Activated CD4-positive, alpha-beta memory T cell treated with anti-CD3 and anti-CD28 coated beads for 36 hours (primary cell): ENCODE measurements at places on chromosomes 3 and 15. TPM values are rescaled to one million over a fixed set of nuclear protein-coding genes. Genes with fewer than 3 reads are reported as not detected.

DNA sequence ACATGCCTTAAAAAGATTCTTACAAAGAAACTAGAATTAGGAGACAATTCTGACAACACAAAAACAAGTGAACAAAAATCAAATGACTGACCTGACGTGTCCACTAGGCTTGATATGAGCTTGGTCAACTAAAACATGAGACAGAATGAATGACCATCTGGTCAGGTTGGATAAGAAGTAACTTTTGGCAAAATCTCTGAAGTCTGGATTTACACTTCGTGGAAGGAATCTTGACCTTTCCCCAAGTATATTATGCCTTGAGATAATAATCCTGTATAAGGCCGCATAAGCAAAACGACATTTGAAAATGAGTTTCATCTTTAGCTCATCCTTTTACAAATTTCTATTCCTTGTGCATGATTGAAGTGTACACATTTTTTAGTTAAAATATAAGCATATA, 1.1 kb upstream of the TF start:
- peaks cover 8% of the 10 kb centered on the region for H3K4me1 ChIP-seq
- peaks cover 38% of the 10 kb centered on the region for H3K27me3 ChIP-seq
- H3K27ac ChIP-seq, result no peak overlapping the region
- DNase-seq, result no peak
- no peaks in the 10 kb centered on the region for H3K36me3 ChIP-seq

DNA sequence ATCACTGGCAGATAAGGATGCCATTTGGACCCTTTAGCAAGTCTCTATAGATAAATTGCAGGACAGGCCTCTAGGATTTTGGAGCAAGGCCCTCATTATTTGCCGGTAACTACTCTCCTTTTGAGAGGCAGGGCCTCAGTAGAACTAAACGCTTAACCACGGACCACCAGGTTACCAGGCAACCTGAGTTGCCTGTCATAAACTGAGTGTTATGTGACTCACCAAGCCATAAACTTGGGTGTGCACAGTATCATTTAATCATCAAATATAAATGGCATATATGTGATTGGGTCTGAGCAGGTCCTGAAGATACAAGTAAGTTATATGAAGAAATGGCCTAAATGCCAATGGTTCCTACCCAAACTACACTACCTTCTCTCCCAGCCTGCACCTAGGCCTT, 93.2 kb downstream of the BCHE start:
- H3K36me3 ChIP-seq, result no peaks in the 10 kb centered on the region
- no peak overlapping the region for H3K27ac ChIP-seq
- DNase-seq, result no peak

DNA sequence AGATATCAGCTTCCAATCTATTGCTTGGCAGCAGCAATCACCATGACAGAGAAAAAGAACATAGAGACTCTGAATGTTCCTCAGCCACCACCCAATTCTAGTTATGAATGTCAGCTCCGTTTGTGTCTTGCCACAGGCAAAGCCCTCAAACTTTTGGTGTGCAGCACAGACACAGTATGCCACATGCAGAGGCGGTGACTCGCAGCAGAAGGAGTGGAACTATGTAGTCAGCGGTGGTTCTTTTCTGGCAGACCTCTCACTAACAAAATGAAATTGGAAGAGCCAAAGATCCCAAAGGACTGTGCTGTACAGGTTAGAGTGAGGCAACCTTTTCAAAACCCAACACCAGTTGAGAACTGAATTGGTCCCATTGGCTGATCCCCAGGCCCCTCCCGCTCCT, 220.9 kb downstream of the SLC9A9 start:
- H3K27ac ChIP-seq, result no peak overlapping the region
- H3K27me3 ChIP-seq, result no peaks in the 10 kb centered on the region
- H3K36me3 ChIP-seq, result peaks cover 7% of the 10 kb centered on the region
- peak; percentile 60 for DNase-seq
- no peaks in the 10 kb centered on the region for H3K4me1 ChIP-seq

DNA sequence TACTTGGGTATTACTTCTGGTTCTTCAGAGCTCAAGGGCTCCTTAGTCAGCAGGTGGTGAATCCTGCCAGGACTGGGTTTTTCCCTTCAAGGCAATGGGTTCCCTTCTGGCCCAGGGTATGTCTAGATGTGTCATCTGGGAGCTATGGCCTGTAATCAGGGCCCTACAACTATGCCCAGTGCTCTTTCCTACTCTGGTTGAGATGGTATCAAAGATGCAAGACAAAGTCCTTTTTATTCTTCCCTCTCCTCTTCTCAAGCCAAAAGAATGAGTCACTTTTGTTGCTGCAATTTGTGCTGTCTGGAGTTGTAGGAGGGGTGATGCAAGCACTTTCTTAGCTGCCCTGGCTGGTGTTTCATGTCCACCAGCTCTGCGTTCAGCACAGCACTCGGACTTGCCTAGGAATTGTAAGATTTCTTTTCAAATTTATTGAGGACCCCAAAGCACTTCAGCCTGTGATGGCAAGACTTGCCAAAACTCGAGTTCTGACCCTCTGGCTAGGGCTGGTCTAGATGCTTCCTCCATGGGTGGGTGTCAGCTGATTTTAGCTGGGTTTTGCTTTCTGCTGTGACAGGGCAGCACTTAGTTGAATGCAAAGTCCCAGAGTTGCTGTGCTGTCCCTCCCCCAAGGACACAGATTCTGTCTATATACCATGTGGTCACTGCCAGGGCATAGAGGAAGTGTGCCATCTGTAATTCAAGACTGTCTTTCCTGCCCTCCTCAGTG, 129.2 kb upstream of the CBLB start:
- no peaks in the 10 kb centered on the region for H3K27me3 ChIP-seq
- peaks cover 2% of the 10 kb centered on the region for H3K4me1 ChIP-seq
- no peak overlapping the region for H3K4me3 ChIP-seq
- peak; percentile 26 for DNase-seq
- peaks cover 3% of the 10 kb centered on the region for H3K36me3 ChIP-seq

- no peaks in the 10 kb centered on the region for H3K27me3 ChIP-seq
- peaks cover 11% of the 10 kb centered on the region for H3K4me1 ChIP-seq
- DNase-seq, result no peak
- H3K4me3 ChIP-seq, result no peak overlapping the region
- H3K36me3 ChIP-seq, result peaks cover 14% of the 10 kb centered on the region
- no peak overlapping the region for H3K27ac ChIP-seq
These were observed 148.8 kb downstream of the SCAPER start for GRCh38 chr15:76756381-76756780.

- H3K4me1 ChIP-seq, result peaks cover 15% of the 10 kb centered on the region
- DNase-seq, result peak; percentile 63
- peak overlapping the region; percentile 89 for H3K4me3 ChIP-seq
- H3K36me3 ChIP-seq, result no peaks in the 10 kb centered on the region
- H3K27me3 ChIP-seq, result peaks cover 9% of the 10 kb centered on the region
These were observed 481 bp upstream of the CRYBG3 start for GRCh38 chr3:97821287-97821773.

Gene DAZL
- total RNA-seq, result not detected

- no peak for DNase-seq
- H3K4me3 ChIP-seq, result no peak overlapping the region
- H3K27ac ChIP-seq, result no peak overlapping the region
- no peaks in the 10 kb centered on the region for H3K36me3 ChIP-seq
- H3K4me1 ChIP-seq, result peaks cover 9% of the 10 kb centered on the region
These were observed 3.8 kb upstream of the PCOLCE2 start for GRCh38 chr3:142892714-142893113.

- H3K27ac ChIP-seq, result no peak overlapping the region
- peaks cover 17% of the 10 kb centered on the region for H3K4me1 ChIP-seq
- no peaks in the 10 kb centered on the region for H3K27me3 ChIP-seq
- DNase-seq, result no peak
- no peak overlapping the region for H3K4me3 ChIP-seq
- no peaks in the 10 kb centered on the region for H3K36me3 ChIP-seq
These were observed 121.1 kb downstream of the SHQ1 start for GRCh38 chr3:72727172-72727571.

DNA sequence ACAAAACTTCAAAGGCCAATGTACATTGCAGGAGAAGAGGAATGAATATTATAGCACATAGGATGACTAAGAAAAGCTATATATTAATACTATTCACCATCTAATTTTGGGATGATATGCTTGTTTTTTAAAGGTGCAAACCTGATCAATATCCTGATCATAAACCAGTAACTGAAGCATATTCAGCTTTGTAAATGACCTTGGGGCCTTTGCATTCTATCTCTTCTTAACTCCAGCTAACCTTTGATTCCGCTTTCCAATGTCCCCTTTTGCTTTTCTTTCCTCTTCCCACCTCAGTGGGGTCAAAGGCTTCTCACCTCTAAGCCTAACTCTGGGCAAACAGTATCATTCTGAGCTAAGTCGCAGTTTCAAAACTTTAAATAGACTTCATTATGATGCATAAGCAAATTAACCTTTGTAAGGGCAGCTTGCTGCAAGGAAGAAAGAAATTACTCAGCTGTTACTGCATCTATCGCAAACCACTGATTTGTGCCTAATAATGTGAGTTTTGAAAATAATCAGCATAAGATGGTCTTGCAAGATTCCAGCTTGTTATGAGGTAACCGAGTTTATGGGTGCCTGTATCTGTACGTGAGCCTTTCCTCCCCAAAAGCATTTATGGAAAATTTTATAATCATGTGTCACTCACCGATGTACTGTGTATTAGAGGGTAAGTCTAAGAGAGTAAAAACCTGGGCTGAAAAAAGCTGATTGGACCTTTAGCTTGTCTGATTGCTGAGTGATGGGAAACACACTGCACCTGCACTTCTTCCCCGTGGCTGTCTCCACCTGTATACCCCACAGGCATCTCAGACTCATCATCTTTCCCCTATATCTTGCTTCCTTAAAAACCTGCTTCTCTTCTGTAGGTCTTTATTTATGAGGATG, 116.8 kb downstream of the TPRG1 start:
- no peak overlapping the region for H3K4me3 ChIP-seq
- peaks cover 2% of the 10 kb centered on the region for H3K36me3 ChIP-seq
- H3K27me3 ChIP-seq, result no peaks in the 10 kb centered on the region

DNA sequence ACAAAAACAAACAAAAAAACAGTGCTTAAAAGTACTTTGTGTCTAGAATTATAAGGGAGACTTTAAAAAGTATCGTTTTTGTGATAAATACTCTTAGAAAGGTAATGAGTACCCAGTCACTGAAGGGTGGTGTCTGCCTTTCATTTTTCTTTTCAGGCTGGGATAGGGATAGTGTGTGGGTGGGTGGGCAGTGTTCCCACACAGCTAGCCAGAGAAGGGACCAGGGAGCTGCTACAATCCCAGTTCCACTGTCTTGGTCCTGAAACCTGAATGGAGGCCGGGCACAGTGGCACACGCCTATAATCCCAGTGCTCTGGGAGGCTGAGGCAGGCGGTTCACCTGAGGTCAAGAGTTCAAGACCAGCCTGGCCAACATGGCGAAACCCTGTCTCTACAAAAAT, 2.1 kb downstream of the GK5 start:
- no peak overlapping the region for H3K27ac ChIP-seq
- H3K4me1 ChIP-seq, result peaks cover 12% of the 10 kb centered on the region
- no peak for DNase-seq

- DNase-seq, result no peak
- H3K27me3 ChIP-seq, result peaks cover 3% of the 10 kb centered on the region
- H3K4me3 ChIP-seq, result no peak overlapping the region
- no peaks in the 10 kb centered on the region for H3K36me3 ChIP-seq
These were observed 25.0 kb downstream of the KCNMB2 start for GRCh38 chr3:178561239-178561638.

- no peak for DNase-seq
- peaks cover 72% of the 10 kb centered on the region for H3K4me1 ChIP-seq
- peaks cover 15% of the 10 kb centered on the region for H3K36me3 ChIP-seq
- H3K27ac ChIP-seq, result peak overlapping the region; percentile 2
These were observed 13.0 kb downstream of the NKTR start for GRCh38 chr3:42613462-42613861.

DNA sequence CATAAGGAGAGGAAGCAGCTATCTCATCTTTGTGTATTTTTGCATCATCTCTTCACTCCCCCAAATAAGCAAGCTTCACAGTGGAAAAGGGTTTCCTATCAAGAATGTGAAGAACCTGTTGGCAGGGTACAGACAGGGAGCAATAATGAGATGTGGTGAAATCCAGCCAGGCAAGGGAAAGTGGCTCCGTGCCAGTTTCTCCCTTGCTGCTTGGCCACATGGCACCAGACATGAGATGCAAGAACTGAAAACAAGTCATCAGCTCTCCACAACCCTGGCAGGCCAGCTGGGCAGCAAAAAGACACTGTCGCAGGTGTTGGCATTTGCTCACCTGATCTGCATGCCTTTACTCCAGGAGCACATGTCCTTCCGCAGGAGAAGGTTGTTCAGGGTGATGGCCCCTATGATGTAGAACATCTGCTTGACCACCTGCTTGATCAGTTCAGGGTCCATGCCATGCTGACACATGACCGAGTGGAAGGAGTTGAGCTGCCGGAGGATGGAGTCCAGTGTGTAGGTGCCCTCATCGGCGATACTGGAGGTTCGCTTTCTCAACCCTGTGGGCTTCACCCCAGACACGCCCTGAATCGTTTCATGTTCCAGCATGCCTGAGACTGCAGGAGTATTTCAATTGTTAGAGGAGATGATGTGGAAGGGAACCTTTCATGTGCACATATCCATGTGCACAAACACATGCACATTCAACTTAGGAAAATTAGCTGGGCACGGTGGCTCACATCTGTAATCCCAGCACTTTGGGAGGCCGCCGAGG, 23.3 kb upstream of the MYO5C start:
- no peak overlapping the region for H3K27ac ChIP-seq
- no peak for DNase-seq
- peaks cover 46% of the 10 kb centered on the region for H3K36me3 ChIP-seq
- no peaks in the 10 kb centered on the region for H3K27me3 ChIP-seq
- H3K4me3 ChIP-seq, result no peak overlapping the region
- H3K4me1 ChIP-seq, result no peaks in the 10 kb centered on the region

DNA sequence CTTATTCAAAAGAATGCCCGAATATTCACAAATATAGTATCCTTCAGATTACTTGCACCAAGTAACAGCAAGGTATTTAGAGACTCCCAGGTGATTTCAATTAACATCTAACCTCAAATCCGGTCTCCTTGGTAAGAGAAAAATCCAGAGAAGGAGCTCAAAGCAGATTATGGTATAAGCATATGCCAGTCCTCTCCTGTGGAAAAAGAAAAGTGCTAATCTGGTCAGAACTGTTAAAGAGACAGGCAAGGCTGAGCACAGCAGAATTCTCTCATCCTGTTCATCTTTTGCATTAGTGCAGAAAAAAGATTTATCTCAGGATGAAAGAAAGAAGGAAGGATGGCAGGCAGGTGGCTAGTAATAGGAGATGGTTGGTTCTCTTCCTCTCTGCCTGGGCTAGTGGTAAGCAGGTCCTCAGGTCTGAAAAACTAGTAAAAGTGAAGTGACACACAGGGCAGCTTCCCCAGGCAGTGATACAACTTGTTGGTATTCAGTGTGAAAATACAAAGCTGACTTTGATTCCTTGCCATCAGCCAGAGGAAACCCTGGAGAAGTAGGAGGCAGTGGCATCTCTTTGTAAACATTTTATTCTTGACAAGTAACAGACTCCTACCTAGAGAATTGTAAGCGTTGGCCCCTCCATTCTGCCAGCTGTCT, 14.2 kb downstream of the ATXN7 start:
- no peak overlapping the region for H3K27ac ChIP-seq
- H3K4me1 ChIP-seq, result peaks cover 49% of the 10 kb centered on the region

Gene IQCF5
- total RNA-seq, result not detected

GRCh38 chr15:26157081-26157480, 294.0 kb upstream of the ATP10A start:
- no peaks in the 10 kb centered on the region for H3K36me3 ChIP-seq
- DNase-seq, result no peak
- H3K4me1 ChIP-seq, result no peaks in the 10 kb centered on the region

Gene GPR160
- 7.0 TPM for total RNA-seq

GRCh38 chr15:83435202-83435601, 11.9 kb upstream of the SH3GL3 start:
- H3K27ac ChIP-seq, result no peak overlapping the region
- no peaks in the 10 kb centered on the region for H3K36me3 ChIP-seq
- peaks cover 2% of the 10 kb centered on the region for H3K4me1 ChIP-seq
- peaks cover 7% of the 10 kb centered on the region for H3K27me3 ChIP-seq
- DNase-seq, result no peak

GRCh38 chr3:150013801-150014200, 43.1 kb upstream of the PFN2 start:
- H3K27me3 ChIP-seq, result peaks cover 1% of the 10 kb centered on the region
- no peak overlapping the region for H3K4me3 ChIP-seq
- no peak overlapping the region for H3K27ac ChIP-seq
- DNase-seq, result no peak
- no peaks in the 10 kb centered on the region for H3K4me1 ChIP-seq
